ENCODE measurements at places on chromosomes 4 and X. TPM values are rescaled to one million over a fixed set of nuclear protein-coding genes. Genes with fewer than 3 reads are reported as not detected.

IGSF1 gene
- polyA plus RNA-seq, result 0.24 TPM

GRCh38 chr4:19329631-19330030 lies 922.1 kb upstream of the SLIT2 start:
- no peak for DNase-seq

DNA sequence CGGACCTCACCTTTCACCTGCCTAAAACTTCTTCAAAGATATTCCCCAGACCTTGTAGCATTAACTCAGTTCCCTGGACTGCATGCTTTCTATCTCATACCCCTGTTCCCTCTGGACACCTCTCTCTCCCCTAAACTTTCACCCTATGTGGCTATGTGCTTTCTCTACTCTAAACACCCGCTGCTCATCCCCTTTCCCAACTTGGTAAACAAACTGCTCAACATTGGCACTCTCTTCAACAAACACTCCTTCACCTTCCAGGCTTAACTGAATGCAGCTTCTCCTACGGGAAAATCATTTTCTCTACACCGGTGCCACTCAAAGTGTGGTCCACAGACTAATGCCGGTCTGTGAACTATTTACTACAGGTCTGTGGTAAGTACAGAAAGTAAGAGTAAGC lies 19.9 kb downstream of the PHF8 start:
- DNase-seq, result no peak

- no peak for DNase-seq
Observed at GRCh38 chrX:20418379-20419150, 151.9 kb upstream of the RPS6KA3 start.

- DNase-seq, result no peak
Observed at GRCh38 chrX:47558436-47558835, 2.6 kb upstream of the ARAF start.

DNA sequence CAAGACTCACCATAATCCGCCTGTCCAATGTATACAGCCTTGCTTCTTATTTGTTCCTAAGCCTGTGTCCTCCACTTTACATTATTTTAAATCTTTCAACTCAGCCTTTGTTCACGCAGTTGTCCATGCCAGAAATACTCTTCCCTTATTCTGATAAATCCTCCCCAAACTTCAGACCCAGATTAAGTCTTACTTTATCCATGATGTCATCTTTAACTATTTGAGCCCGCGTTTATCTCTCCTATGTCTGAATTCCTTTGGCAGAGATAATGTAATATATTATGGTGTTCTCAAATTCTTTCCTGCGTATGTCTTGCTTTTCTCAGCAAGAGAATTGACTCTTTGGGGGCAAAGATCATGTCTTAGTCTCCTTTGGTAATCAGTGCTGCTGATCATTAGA lies 129.6 kb downstream of the LUZP4 start:
- no peak for DNase-seq

DNA sequence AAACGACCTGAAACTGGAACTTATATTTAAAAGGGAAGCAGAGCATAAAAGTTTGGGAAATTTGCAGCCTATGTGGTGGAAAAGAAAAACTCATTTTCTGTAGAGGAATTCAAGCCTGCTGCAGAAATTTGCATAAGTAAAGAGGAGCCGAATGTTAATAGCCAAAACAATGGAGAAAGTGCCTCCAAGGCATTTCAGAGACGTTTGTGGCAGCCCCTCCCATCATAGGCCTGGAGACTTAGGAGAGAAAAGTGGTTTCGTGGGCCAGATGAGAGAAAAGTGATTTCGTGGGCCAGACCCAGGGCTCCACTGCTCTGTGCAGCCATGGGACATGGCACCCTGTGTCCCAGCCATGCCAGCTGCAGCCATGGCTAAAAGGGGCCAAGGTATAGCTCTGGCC lies 361.9 kb downstream of the PCDH19 start:
- DNase-seq, result no peak

Measured in urinary bladder (tissue), 4 donors.